ENCODE measurements at places on chromosomes 2 and 18.

GRCh38 chr18:48675352-48675761, 136.5 kb downstream of the CTIF start:
- DNase-seq = peak; percentile 92

DNA sequence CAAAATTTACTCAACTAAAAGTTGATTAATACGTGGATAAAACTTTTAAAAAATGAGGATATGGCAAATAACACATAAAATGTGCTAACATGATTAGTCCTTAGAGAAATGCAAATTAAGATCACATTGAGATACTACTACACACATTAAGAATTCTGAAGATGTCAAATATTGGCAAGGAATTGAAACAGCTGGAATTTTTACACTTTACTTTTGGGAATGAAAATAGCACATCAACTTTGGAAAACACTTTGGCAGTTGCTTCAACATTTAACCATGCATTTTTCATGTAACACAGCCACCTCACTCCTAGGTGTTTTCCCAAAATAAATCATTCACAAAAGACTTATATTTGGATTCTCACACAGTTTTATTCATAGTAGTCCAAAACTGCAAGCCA, 687.9 kb upstream of the SETBP1 start:
- no peak for DNase-seq

GRCh38 chr2:175606010-175606841, 395.8 kb downstream of the LNPK start:
- DNase-seq = no peak

DNA sequence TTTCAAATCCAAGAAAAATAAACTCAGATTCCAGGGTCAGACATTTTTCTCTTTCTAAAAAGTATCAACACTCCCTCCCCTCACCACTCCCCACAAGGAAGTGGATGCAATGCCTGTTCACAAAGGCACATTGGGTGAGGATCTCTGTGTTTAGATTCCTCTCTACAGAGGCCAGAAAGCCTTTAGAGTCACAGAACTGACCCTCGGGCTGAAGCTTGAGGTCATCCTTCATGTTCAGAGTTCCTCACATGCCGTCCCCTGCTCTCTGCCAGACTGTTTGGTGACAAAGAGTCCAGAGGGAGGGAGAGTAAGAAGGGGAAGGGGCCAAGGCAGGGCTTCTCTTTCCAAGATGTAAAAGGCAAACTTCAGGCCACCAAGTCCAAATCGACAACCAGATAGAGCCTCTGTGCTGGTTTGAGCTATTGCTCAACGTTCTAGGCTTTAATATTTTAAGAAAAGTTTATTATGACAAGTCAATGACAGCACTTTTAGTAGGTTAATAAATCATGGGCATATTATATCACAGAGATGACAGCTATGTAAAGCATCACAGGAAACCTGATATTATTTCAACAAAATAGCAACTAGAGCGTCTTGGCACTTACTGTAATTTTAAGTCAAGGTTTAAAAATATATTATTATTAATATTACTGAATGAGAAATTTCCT, 269.4 kb downstream of the ETAA1 start:
- DNase-seq = no peak

DNA sequence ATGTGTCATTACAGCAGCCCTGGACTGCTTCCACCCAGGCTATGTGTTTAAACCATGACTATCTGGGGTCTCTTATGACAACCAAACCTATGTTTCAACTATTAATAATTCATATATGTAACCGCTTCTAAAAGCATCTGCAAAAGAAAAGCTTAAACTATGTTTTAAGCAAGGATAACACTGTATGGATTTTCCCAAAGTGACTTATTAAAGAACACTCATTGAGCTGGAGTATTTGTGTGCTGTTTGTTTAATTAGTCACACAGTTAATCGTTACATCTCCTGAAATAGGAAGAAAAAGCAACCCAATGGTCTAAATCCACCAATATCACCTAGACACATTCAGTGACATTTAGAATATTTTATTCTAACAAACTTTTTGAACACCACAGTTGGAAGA, 51.3 kb downstream of the TMEM163 start:
- DNase-seq = no peak

- DNase-seq = no peak
Measured at GRCh38 chr2:10222-10875, 36.0 kb downstream of the FAM110C start.

DNA sequence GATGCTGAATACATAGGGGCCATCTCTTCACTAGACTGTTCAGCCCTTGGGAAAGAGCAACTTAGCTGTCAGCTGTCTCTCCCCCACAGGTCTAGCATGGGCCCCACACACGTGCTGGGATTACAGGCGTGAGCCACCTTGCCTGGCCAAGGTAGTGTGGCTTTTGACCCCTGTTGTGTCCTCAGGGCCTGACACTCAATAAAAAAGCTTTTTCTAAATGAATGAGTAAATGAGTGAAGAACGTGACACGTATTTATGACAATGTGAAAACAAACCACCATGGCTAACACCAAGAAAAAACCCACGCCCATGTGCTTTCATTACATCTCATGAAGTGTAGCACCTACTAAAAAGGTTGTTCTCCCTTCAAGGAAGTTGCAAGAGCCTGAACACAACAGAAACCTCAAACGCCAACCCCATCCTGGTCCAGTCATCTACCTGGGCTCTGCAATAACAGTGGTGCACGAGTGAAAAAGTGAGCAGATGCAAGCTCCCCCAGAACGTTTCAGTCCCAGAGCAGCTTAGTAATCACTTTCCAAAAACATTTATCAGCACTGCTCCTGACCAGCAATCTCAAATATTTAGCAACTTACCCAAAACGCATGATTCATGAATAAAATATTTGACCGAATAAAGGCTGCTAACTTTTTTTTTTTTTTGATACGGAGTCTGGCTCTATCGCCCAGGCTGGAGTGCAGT, 3.4 kb downstream of the WDFY1 start:
- DNase-seq = peak; percentile 87

DNA sequence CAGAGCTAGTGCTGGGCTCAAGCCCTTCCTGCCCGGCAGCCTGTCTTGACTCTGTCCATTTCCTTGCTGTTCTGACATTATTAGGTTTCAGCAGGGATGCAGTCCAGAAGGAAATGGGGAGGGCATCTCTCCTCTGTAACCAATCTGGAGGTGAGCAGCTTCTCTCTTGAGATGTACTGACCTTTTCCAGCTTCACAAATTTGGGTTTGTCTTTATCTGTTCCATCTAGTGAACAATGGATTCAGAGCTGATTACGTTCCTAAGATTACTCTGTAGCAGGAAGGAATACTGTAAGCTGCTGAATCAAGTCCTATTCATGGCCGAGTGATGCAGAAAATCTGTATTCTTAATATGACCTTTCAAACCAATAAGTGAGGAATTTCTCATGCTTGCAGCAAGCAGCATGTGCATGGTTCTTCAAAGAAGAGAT, 11.0 kb downstream of the PLA2R1 start:
- no peak for DNase-seq

GRCh38 chr2:217248312-217248935, 388.6 kb upstream of the TNP1 start:
- no peak for DNase-seq

GRCh38 chr2:233965032-233965603, 47.9 kb downstream of the TRPM8 start:
- DNase-seq = no peak

- no peak for DNase-seq
Measured at GRCh38 chr18:64399566-64399965, 250.7 kb upstream of the LINC00305 start.

DNA sequence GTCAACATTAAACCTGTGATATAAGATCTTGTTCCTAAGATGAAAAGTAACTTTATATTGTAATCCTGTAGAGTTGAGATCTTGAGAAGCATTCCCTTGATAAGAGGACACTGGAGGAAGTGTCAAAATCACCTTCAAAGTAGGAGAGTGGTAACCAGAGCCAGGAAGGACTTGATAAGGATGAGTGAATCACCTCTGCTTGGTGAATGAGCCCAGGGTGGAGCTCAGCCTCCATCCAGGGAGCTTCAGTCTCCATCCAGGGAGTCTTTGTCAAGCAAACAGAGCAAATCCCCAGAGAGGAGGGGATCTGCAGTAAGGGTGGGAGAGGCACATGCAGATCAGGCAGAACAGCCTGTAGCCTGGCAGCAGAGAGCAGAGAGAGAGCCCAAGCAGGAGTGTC, 167.1 kb upstream of the SIX2 start:
- no peak for DNase-seq

DNA sequence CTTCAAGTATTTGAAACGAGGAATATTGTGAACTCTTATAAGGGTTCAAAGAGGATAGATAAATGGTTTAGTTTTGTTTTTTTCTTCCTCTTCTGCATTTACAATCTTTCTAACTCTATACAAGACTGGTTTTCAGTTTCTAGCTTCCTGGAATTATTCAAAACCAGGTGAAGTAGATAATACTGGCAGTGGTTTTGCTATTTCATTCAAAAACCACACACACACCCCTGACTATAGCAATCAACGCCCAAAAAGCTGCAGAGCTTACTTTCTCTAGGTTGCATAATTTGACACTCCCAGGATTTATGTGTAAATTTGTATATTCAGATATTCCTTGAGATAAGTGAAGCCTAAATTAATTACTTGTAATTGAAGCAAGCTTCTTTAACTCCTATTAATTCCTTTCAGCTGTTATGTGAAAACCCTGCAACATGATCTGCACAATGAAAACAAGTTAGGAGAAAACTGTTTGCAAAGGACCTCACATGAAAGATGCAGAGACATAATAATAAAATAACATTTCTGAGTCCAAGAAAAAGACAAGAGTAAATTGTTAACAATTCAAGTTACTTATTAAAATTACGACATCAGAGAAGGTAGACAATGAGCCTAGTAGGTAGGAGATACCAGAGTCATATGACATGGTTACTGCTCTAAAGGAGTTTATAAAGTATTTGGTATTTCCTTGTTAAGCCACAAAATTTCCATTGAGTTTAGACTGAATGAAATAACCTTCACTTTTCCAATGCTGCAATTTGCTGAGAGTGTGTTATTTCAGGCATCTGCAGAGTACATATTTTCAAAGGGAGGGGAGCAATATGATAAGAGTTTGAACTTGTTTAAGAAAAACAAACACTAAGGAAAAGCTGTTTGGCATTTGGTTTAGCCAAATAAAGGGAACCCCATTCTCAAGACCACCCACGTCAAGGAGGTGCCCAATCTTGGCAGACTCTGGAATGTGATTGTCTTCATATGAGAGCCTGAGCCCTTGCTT, 1.6 kb upstream of the NFE2L2 start:
- DNase-seq = no peak

DNA sequence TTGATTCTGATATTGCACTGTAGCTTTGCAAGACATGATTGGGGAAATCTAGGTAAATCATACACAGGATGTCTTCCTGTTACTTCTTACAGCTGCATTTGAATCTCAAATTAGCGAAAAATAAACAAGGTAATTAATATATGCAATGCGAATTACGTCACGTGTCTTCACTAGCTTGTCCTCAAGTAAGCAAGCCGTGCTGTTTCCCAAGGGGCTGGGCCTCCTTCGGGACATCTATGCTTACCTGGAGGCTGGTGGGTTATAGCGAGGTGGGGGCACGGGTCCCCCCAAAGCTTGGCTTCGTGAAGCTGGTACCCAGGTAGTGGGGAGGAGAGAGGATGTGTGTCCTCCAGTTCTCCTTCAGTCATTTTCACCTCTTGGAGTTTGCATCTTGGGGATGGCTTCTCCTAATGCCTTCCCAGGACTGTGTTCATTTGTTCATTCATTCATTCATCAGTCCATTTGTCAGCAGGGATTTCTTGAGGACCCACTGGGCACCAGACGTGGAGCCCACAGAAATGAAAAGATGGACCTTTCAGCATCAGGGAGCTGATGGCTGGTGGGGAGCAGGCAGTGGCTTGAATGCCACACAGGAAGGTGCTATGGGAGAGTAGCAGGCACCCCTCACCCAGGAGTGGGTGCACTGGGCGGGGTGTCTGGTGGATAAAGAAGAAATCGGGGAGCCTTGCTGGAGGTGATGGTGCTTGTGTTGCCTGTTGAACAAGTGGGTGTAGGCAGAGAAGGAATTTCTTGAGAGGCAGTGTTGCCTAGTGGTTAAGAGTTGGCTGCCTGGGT, 155.1 kb downstream of the GLI2 start:
- no peak for DNase-seq

- peak; percentile 21 for DNase-seq
Measured at GRCh38 chr2:233089851-233090250, 29.7 kb downstream of the INPP5D start.

DNA sequence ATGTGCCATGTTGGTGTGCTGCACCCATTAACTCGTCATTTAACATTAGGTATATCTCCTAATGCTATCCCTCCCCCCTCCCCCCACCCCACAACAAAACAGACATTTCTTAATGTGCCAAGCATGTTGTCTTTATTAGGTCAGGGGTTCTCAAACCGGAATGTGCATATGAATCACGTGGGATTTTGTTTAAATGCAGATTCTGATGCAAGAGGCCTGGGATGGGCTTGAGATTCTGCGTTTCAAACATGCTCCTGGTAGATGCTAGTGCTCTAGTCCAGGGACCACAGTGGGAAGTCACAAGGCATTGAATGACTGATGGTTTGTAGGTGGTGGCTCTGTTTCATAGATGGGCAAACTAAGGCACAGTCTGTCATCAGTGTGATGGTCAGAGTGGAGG, 184.7 kb downstream of the SMAD7 start:
- no peak for DNase-seq

DNA sequence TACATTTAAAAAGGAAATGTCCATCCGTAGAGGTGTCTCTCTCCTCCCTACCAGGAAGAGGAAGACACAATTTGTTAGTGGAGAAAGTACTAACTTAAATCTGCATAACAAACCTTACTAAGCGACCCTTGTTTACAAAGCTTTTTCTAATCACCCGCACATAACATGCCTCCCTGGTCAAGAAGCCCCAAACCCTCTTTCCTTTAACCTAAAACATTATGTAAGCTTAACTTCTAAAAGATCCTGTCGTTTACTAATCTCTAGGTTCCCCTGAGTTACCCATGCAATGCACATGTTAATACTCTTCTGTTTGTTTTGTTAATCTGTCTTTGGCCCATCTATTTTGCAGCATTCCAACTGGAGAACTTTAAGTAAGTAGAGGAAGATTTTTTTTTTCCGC, 630.3 kb upstream of the NRXN1 start:
- no peak for DNase-seq

DNA sequence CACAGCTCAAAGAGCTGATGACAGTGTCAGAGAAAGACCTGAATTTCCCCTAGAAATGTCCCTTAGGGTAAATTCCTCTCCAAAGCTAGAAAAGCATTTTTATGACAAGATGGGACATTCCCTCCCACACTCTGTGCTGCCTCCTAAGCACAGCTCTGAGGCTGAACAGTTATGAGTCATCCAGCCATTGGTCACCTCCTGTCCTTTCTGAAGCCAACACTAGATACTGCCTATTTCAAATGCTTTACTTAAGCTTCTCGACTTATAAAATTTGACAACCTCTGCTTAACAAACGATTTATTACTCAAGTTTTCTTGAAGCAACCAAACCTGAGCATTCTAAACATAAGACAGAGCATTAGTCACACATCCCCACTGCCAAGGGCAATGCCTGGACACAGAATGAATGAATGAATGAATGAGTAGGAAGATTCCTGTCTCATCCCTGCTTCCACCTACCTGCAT, 35.4 kb downstream of the B4GALT6 start:
- no peak for DNase-seq

- no peak for DNase-seq
Measured at GRCh38 chr18:67951137-67951536, 434.6 kb upstream of the DSEL start.

- DNase-seq = no peak
Measured at GRCh38 chr2:15986068-15986560, 45.8 kb downstream of the MYCN start.
